ENCODE measurements at places on chromosomes 1 and 21.

DNA sequence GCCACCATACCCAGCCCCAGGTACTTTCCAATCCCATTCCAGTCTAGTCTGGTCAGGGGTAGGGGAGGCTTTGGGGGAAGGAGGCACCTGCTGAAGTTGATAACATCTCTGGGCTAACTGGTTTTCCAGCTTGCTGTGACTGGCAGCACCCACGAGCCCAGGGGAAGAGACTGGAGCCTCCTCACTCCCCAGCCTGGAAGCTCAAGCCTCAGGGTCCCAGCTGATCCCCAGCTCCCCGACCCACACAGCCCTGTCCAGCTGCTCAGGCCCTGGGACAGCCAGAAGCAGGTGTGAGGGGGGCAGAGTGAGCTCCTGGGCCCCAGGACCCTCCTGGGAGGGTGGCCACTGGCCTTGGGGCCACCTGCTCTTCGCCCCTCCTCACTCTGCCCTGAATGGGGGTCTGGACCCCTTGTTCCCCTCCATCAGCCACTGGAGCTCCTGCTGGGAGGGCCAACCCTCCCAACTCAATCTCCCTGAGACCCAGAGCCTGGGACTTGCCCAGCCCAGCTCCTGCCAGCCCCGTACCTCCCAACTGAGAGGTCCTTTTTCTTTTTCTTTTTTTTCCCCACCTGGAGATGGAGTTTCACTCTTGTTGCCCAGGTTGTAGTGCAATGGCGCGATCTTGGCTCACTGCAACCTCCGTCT, 23.5 kb upstream of the RNU1-4 start:
- no peak for DNase-seq

- no peak for DNase-seq
Observed at GRCh38 chr21:31711745-31712285, 20.1 kb downstream of the SCAF4 start.

- no peak for DNase-seq
Observed at GRCh38 chr1:244192325-244192724, 141.2 kb downstream of the ZBTB18 start.

- DNase-seq: no peak
Observed at GRCh38 chr1:235298758-235299157, 29.2 kb downstream of the ARID4B start.

DNA sequence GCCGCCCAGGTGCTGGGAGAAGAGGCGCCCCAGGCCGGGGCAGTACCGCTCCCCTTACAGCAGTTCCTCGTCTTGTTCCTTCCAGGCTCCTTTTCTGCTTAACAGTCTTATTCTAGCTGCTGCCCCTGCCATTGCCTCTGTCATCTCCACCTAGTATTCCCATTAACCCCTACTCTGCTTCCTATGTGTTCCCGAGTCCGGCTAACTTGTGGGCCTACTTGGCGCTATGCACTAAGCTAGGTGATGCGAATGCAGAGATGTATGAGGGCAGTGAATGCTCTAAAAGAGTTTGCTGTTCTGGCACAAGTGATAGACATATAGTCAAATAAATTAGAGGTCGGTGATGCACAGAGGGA, 276 bp upstream of the IQGAP3 start:
- DNase-seq: no peak

GRCh38 chr1:219174460-219175211, 958 bp downstream of the LYPLAL1 start:
- no peak for DNase-seq
